ENCODE measurements at places on chromosomes 12 and 14. TPM values are rescaled to one million over a fixed set of nuclear protein-coding genes. Genes with fewer than 3 reads are reported as not detected.

- peak overlapping the region; percentile 95 for H3K27ac ChIP-seq
- H3K4me3 ChIP-seq = peak overlapping the region; percentile 88
- H3K27me3 ChIP-seq = no peaks in the 10 kb centered on the region
Observed at GRCh38 chr12:76084863-76085519, 506 bp upstream of the NAP1L1 start.

- no peak overlapping the region for H3K4me3 ChIP-seq
- H3K4me1 ChIP-seq = peaks cover 5% of the 10 kb centered on the region
- H3K36me3 ChIP-seq = no peaks in the 10 kb centered on the region
- peak; percentile 82 for DNase-seq
Observed at GRCh38 chr12:121610239-121611149, 15.8 kb upstream of the ORAI1 start.

GRCh38 chr12:49967777-49968250 is 4.9 kb upstream of the AQP6 start:
- H3K27ac ChIP-seq = no peak overlapping the region

DNA sequence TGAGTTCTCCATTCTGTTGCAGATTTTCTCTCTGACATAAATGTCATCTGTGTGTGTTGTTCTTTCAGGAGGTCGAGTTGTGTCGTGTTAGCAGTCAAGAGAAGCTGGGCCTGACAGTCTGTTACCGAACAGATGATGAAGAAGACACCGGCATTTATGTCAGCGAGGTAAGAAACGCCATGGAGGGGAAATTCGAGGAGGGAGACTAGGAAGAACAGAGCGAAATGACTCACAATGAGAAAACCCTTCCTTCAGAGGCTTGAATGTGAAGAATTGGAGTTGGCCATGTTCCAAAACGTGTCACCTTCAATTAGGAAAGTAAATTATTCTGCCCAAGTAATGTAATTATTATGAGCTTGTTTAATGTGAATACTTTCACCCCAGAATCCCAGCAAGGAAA is 364.5 kb downstream of the PDZRN4 start:
- H3K27ac ChIP-seq = no peak overlapping the region
- no peaks in the 10 kb centered on the region for H3K4me1 ChIP-seq
- H3K27me3 ChIP-seq = no peaks in the 10 kb centered on the region
- DNase-seq = no peak

DNA sequence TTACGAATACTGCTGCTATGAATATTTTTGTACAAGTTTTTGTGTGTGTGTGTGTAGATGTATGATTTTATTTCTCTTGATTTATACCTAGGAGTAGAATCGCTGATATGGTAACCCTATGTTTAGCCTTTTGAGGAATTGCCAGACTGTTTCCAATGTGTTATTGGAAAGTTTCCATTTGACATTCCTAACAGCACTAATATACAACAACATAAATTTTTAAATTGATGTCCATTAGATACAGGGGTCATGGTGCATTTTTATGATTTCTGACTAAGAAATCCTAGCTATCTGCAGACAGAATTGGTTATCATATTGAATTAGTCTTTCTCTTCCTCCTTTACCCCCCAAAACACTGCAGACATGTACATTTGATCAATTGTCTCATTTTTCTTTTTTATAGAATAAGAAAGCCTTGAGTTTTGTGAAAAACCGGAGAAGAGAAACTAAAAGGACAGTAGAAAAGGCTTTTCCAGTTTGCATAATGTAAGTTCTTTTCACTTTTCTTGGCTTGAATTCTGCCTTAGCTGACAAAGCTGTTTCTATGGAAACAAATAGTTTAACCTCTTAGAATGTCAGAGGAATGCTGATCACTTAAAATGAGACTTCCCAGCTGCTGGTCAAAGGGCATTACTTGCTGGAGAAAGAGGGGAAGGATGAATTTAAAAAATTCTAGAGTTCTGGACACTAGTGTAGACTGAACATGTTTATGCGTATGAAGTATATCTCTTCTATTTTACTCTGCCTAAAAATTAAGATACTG is 28.2 kb downstream of the PALS1 start:
- peak; percentile 66 for DNase-seq
- no peak overlapping the region for H3K4me3 ChIP-seq
- no peaks in the 10 kb centered on the region for H3K27me3 ChIP-seq
- peak overlapping the region; percentile 60 for H3K27ac ChIP-seq

GRCh38 chr12:131699434-131699833 is 11.5 kb upstream of the SFSWAP start:
- DNase-seq = no peak
- no peak overlapping the region for H3K27ac ChIP-seq
- no peak overlapping the region for H3K4me3 ChIP-seq
- no peaks in the 10 kb centered on the region for H3K4me1 ChIP-seq
- no peaks in the 10 kb centered on the region for H3K36me3 ChIP-seq

GRCh38 chr14:90451443-90451842 is 54.6 kb downstream of the CALM1 start:
- no peak overlapping the region for H3K4me3 ChIP-seq
- H3K27me3 ChIP-seq = no peaks in the 10 kb centered on the region
- no peaks in the 10 kb centered on the region for H3K36me3 ChIP-seq
- no peak for DNase-seq

DNA sequence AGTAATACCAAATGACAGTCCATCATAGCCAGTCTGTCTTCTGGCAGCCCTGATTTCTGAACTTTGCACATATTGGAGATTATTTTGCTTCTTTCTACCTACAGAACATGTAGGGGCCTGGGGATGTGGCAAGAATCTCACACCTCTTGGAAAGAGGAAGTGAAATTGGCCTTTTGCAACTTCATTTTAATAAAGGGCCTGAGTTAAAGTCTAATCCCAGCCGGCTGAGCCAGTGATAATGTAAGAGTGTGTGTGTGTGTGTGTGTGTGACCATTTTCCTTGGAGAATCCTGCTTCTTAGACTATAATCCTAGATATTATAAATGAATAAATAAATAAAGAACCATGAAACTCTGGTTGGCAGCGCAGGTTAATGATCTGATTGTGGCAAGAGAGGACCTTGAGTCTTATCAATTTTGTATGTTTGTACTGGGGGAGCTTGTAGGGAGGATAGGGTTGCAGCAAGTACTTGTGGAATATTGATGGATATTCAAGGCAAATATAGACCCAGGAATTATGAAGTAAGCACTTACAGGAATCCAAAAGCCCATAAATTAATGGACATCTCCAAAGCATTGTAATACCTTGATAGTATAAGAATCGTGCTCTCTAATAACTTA is 233.2 kb upstream of the AMIGO2 start:
- peaks cover 16% of the 10 kb centered on the region for H3K4me1 ChIP-seq
- no peak overlapping the region for H3K4me3 ChIP-seq
- DNase-seq = peak; percentile 83
- peak overlapping the region; percentile 37 for H3K27ac ChIP-seq

DNA sequence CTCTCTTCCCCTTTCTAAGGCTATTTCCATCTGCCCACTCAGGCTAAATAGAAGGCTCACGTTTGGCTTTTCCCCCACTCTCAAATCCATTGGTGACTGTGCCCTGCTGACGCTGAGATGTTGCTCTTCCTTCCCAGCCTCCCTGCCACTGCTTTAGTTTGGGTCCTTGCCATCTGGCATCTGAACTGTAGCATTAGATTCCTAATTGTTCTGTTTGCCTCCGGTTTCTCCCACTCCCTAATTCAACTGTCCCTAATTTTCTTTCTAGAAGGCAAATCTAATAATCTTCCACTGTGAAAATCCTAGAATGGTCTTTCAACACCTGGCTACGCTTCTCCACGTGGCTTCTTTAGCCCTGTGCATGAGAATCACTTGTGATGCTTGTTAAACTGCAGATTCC is 37.6 kb upstream of the SMOC1 start:
- H3K27ac ChIP-seq = no peak overlapping the region
- no peak overlapping the region for H3K4me3 ChIP-seq
- H3K36me3 ChIP-seq = no peaks in the 10 kb centered on the region
- H3K27me3 ChIP-seq = no peaks in the 10 kb centered on the region

DNA sequence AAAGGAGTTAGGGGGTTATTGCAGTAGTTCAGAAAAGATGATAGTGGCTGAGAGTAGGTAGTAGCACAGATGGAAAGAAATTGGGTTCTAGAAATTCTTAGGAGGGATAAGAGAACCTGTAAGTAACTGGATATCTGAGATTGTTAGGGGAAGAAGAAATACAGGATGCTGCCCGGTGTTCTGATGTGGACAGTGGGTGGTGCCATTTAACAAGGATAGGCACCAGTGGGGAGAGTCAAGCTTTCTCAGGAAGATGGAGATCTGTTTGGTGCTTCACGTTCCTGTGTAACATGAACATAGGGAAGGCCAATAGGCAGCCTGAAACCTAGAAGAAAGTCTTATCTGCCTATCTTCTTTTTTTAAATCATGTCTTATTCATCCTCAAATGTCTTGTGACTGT is 245.9 kb downstream of the NPAS3 start:
- no peaks in the 10 kb centered on the region for H3K4me1 ChIP-seq
- H3K27ac ChIP-seq = no peak overlapping the region
- no peaks in the 10 kb centered on the region for H3K36me3 ChIP-seq
- H3K4me3 ChIP-seq = no peak overlapping the region
- no peaks in the 10 kb centered on the region for H3K27me3 ChIP-seq
- DNase-seq = no peak

GRCh38 chr14:77128414-77128891 is 13.1 kb downstream of the ZDHHC22 start:
- no peaks in the 10 kb centered on the region for H3K36me3 ChIP-seq
- no peak overlapping the region for H3K4me3 ChIP-seq
- peaks cover 69% of the 10 kb centered on the region for H3K27me3 ChIP-seq
- H3K27ac ChIP-seq = no peak overlapping the region

DNA sequence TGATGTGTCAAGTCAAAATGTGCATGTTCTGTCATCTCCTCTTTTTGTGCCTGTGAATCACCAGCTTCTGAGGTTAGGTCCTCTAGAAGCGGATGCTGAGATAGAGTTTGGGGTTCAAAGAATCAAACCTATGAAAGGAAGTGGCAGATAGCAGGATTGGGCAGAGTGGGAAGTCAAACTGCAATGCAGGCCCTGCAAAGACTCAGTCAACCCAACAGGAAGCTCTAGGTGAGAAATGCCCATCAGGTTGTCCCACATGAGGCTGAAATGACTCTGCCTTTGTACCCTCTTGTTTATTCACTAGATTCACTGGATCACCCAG is 4.5 kb upstream of the MIA2 start:
- no peak overlapping the region for H3K4me3 ChIP-seq
- no peaks in the 10 kb centered on the region for H3K36me3 ChIP-seq
- H3K27ac ChIP-seq = no peak overlapping the region
- DNase-seq = no peak
- no peaks in the 10 kb centered on the region for H3K27me3 ChIP-seq

GRCh38 chr12:125634813-125635212 is 569.6 kb downstream of the AACS start:
- DNase-seq = no peak
- H3K27ac ChIP-seq = no peak overlapping the region

GRCh38 chr14:105087963-105088811 is 23.0 kb upstream of the GPR132 start:
- H3K27me3 ChIP-seq = peaks cover 24% of the 10 kb centered on the region
- peak; percentile 35 for DNase-seq
- H3K27ac ChIP-seq = no peak overlapping the region
- peaks cover 40% of the 10 kb centered on the region for H3K4me1 ChIP-seq

DNA sequence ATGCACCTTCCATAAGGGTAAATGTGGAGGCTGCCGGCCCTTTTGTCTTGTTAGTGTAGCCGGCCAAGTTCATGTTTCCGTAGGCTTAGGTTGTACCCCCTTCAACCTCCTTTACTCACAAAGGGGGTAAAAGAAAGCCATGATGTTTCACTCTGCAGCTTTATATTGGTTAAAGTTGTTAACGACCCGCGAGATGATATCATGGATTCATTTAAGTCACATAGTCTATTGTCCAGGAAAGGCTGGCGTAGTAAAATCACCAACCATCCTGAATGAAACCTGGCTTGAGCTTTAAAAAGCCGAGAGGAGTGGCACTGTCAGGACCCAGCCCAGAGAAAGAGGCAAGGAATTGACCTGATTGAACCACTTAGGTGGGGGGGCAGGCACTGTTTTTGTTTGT is 1.3 kb downstream of the UNG start:
- peak overlapping the region; percentile 92 for H3K27ac ChIP-seq
- no peak for DNase-seq
- peaks cover 6% of the 10 kb centered on the region for H3K4me1 ChIP-seq
- no peaks in the 10 kb centered on the region for H3K27me3 ChIP-seq

DNA sequence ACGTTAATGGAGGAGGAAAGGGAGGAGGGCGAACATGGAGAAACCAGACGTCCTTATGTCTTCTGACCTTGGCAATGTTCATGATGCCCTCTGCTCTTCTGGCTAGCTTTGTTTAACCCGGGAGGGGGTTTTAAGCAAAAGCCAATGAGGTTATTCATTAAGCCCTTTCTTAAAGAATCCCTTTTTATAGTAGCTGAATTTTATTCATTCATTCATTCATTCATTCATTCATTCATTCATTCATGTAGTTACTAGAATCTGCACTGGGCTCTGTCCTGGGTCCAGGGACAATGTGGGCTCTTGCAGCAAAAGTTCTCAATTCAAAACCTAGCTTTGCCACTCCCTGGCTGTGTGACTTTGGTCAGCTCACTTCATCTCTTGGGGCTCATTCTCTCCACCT is 14.0 kb downstream of the LHX5 start:
- H3K27me3 ChIP-seq = peaks cover 41% of the 10 kb centered on the region
- DNase-seq = no peak
- H3K4me3 ChIP-seq = no peak overlapping the region
- H3K36me3 ChIP-seq = no peaks in the 10 kb centered on the region
- no peaks in the 10 kb centered on the region for H3K4me1 ChIP-seq

- peaks cover 60% of the 10 kb centered on the region for H3K4me1 ChIP-seq
- H3K36me3 ChIP-seq = no peaks in the 10 kb centered on the region
- peak; percentile 52 for DNase-seq
- no peak overlapping the region for H3K4me3 ChIP-seq
Observed at GRCh38 chr12:52916216-52916615, 11.3 kb upstream of the KRT8 start.

GRCh38 chr14:21087294-21088091 is 11.0 kb downstream of the ZNF219 start:
- peaks cover 83% of the 10 kb centered on the region for H3K36me3 ChIP-seq
- peak; percentile 64 for DNase-seq
- no peak overlapping the region for H3K27ac ChIP-seq
- H3K4me1 ChIP-seq = peaks cover 13% of the 10 kb centered on the region

GRCh38 chr12:101746196-101746595 is 6.9 kb upstream of the SYCP3 start:
- H3K27me3 ChIP-seq = no peaks in the 10 kb centered on the region
- peaks cover 66% of the 10 kb centered on the region for H3K36me3 ChIP-seq
- no peak overlapping the region for H3K27ac ChIP-seq
- peaks cover 5% of the 10 kb centered on the region for H3K4me1 ChIP-seq

- H3K27me3 ChIP-seq = no peaks in the 10 kb centered on the region
- no peaks in the 10 kb centered on the region for H3K36me3 ChIP-seq
- DNase-seq = no peak
- H3K27ac ChIP-seq = peak overlapping the region; percentile 89
- H3K4me3 ChIP-seq = no peak overlapping the region
- peaks cover 54% of the 10 kb centered on the region for H3K4me1 ChIP-seq
Observed at GRCh38 chr12:95201056-95201670, 16.1 kb downstream of the FGD6 start.

The TMEM19 gene
- polyA plus RNA-seq = 19.5 TPM

The CAPZA3 gene
- 0.04 TPM for polyA plus RNA-seq

The LBHD2 gene
- polyA plus RNA-seq = not detected

The AICDA gene
- 1.0 TPM for polyA plus RNA-seq

The SMIM41 gene
- polyA plus RNA-seq = 0.88 TPM

The KLHL28 gene
- polyA plus RNA-seq = 15.1 TPM

The SCN8A gene
- polyA plus RNA-seq = 1.4 TPM

The TAS2R30 gene
- polyA plus RNA-seq = 0.07 TPM

The CLEC9A gene
- 2.5 TPM for polyA plus RNA-seq

The NANOG gene
- 0.10 TPM for polyA plus RNA-seq

The NUAK1 gene
- 3.1 TPM for polyA plus RNA-seq

All from large intestine (tissue), 12 donors.